ENCODE measurements at places on chromosomes 3 and 15.

DNA sequence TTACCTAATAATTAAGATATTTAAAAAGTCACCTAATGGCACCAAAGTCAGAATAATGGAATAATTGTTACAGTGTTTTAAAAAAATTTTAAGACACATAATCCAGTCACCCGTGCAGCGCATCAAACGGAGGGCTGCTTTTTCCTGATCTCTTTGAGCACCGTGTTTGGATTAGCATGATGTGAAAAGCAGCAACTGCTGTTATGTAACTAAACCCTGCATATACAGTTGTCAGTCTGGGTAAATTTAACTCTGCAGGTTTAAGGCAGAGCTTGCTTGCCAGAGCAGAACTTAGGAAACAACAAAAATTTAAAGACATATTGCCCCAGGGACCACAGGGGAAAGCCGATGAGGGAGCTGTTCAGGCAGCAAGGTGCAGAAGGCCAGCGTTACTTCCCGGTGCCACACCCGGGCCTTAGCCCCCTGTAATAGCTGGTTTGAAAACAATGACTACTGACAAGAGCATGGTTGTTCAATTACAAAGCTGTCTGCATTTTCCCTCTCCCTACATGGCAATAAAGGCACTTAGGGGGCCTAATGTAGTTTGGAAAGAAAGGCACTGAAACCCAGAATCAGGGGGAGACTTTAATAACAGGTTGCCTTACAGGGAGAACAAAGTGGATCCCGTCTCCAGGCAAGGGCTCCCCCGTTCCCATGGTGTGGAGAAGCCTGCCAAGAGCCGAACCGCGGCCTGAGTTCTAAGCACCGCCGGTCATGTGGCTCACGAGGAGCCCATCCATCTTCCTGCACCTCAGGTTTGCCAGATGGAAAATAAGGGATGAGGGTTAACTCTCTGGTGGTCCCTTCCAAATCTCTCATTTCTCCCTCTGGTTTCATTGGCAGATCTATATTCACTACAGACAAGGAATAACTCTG, 32.2 kb downstream of the RORA start:
- DNase-seq, result no peak

DNA sequence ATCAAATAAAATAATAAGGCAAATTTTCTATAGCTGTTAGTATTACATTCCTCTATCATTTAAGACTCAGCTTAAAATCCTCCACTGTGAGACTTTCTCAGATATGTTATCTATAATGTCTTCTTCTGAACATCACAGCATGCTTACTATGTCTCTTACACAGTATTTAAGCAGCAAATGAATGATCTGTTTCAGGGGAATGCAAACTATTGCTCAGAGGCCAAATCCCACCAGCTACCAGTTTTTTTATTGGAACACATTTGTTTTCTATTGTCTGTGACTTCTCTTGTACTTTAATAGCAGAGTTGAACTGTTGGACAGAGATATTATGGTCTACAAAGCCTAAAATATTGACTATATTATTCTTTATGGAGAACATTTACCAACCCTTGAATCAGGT, 59.6 kb downstream of the C3orf38 start:
- DNase-seq, result no peak

DNA sequence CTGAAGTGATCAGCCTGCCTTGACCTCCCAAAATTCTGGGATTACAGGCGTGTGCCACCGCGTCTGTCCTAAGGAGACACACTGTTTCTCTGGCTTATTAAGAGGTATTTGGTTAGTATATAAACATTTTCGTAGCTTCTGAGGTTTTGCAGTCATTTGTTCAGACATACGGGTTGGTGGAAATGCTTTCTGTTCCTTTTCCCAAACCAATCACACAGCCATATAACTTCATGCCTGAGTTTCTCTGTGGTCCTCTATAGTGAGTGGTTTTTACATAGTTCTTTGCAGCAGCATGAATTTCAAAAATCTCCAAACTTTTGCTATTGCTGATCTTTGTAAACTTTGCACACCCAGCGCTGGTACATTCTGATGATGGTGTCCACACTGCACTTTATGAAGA, 100.5 kb downstream of the AKAP13 start:
- DNase-seq, result no peak

- peak; percentile 76 for DNase-seq
Measured at GRCh38 chr15:51621936-51622603, 501 bp downstream of the DMXL2 start.

- DNase-seq, result no peak
Measured at GRCh38 chr3:133745981-133746711, at the start of gene TF. Gene TF, plus strand, starts transcription at chr3:133746393. Its CDS starts 48 bp downstream, at chr3:133746441.

DNA sequence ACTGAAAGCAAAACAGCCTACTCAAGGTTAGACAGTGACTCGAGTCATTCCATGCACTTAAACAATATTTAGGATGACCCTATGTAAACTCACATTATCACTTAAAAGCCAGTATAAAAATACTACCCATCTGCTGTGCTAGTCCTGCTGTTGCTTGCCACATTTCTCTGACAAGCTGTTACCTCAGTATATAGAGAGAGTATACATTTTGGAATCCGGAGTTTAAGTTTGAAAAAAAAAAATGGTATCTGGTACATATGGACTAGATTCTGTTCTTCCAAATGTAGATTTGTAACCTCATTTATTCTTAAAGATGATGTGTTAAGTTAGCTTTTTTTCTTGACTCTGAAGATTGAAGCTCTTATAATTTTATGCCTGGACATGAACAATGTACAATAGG, 503.8 kb upstream of the TPRG1 start:
- DNase-seq, result no peak

DNA sequence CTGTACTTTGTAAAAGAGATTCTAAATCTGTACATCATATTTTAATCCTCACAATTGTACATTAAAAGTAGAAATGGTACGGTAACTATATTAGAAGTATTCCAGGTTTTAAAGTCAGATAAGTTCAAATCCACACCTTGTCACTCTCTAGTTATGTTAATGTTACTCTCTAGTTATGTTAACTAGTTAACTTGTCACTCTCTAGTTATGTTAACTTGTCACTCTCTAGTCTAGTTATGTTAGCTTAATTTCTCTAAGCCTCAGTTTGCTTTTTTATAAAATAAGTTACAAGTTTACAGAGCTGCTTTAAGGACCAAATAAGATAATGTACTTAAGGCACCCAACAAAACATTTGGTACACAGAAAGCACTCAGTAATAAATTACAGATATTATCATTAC, 42.6 kb downstream of the ZNF280D start:
- no peak for DNase-seq

GRCh38 chr3:139797724-139798343, 120.1 kb upstream of the NMNAT3 start:
- DNase-seq, result peak; percentile 41

- no peak for DNase-seq
Measured at GRCh38 chr15:62085740-62086139, 19.0 kb downstream of the C2CD4A start.

- DNase-seq, result no peak
Measured at GRCh38 chr15:96181217-96181616, 149.3 kb upstream of the NR2F2 start.

DNA sequence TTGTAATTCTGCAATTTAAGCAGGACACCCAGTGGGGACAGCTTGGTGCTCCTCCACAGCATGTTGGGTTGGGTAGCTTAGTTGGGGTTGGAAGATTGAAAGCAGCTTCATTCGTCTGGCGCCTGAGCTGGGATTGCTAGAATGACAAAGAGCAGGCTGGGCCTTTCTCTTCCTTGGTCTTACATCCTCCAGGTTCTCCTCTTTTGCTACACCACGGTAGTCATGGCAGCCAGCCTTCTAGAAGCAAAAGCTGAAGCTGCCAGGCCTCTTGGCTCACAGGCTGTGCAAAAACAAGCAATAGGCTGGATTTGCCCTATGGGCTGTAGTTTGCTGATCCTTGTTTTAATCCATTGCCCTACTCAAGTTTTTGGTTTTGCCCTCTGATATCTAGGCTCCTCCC, 3.2 kb upstream of the ANXA2 start:
- no peak for DNase-seq
